Right renal cortex interstitium (tissue), 3 donors: ENCODE measurements at places on chromosomes 2 and 18. TPM values are rescaled to one million over a fixed set of nuclear protein-coding genes. Genes with fewer than 3 reads are reported as not detected.

The GALNT14 gene
- 47.3 TPM for polyA plus RNA-seq

The LONRF2 gene
- polyA plus RNA-seq = 2.9 TPM

The TMEM200C gene
- 1.1 TPM for polyA plus RNA-seq

The CCDC178 gene
- polyA plus RNA-seq = 1.9 TPM

The NETO1 gene
- polyA plus RNA-seq = 0.50 TPM

The GBX2 gene
- polyA plus RNA-seq = 0.39 TPM

The KCNE4 gene
- polyA plus RNA-seq = 17.0 TPM

The MROH2A gene
- polyA plus RNA-seq = 0.16 TPM

The CCDC195 gene
- not detected for polyA plus RNA-seq

The IL18RAP gene
- 0.44 TPM for polyA plus RNA-seq

The NEURL3 gene
- polyA plus RNA-seq = 5.9 TPM

The PROKR1 gene
- 0.20 TPM for polyA plus RNA-seq

The DSEL gene
- polyA plus RNA-seq = 23.2 TPM

The CFAP210 gene
- 3.4 TPM for polyA plus RNA-seq

The KANSL1L gene
- 53.4 TPM for polyA plus RNA-seq

The IL18R1 gene
- 2.5 TPM for polyA plus RNA-seq

The CROCC2 gene
- 0.04 TPM for polyA plus RNA-seq

The IL1F10 gene
- polyA plus RNA-seq = not detected

The COLEC12 gene
- 23.3 TPM for polyA plus RNA-seq

The DNAJC5G gene
- 0.76 TPM for polyA plus RNA-seq

The HOXD9 gene
- 56.4 TPM for polyA plus RNA-seq

The PKDCC gene
- polyA plus RNA-seq = 323 TPM

The PLB1 gene
- 1.4 TPM for polyA plus RNA-seq

The CD8A gene
- 0.26 TPM for polyA plus RNA-seq

The C2orf81 gene
- polyA plus RNA-seq = 4.4 TPM

The GNLY gene
- not detected for polyA plus RNA-seq

The LYG2 gene
- polyA plus RNA-seq = 0.19 TPM

The FAM124B gene
- polyA plus RNA-seq = 2.4 TPM
